ENCODE measurements at places on chromosomes 5 and 9.

- DNase-seq, result no peak
Observed at GRCh38 chr9:124066783-124067577, 55.4 kb downstream of the LHX2 start.

DNA sequence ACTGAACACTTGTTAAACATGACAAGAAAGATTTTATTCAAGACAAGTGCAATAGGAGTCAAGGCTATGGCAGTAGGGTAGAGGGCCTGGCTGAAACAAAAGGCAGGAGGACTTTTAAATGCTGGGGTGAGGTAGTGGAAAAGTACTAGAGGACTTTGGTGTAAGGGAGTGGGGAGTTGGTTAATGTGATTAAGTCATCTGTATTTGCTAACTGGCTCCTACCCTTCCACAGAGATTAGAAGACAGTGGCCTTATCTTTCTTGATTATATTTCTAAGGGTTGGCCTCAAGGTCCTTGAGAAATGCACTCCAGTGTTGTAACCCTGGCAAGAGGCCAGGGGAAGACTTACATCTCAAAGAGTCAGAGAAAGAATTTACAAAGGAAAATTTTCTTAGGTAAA is 160.2 kb upstream of the FTMT start:
- DNase-seq, result no peak

GRCh38 chr5:129112295-129112694 is 17.7 kb downstream of the ISOC1 start:
- DNase-seq, result no peak

- DNase-seq, result no peak
Observed at GRCh38 chr9:104772714-104773510, 9.0 kb downstream of the NIPSNAP3B start.

GRCh38 chr5:169945831-169946261 is 34.4 kb downstream of the INSYN2B start:
- DNase-seq, result no peak

DNA sequence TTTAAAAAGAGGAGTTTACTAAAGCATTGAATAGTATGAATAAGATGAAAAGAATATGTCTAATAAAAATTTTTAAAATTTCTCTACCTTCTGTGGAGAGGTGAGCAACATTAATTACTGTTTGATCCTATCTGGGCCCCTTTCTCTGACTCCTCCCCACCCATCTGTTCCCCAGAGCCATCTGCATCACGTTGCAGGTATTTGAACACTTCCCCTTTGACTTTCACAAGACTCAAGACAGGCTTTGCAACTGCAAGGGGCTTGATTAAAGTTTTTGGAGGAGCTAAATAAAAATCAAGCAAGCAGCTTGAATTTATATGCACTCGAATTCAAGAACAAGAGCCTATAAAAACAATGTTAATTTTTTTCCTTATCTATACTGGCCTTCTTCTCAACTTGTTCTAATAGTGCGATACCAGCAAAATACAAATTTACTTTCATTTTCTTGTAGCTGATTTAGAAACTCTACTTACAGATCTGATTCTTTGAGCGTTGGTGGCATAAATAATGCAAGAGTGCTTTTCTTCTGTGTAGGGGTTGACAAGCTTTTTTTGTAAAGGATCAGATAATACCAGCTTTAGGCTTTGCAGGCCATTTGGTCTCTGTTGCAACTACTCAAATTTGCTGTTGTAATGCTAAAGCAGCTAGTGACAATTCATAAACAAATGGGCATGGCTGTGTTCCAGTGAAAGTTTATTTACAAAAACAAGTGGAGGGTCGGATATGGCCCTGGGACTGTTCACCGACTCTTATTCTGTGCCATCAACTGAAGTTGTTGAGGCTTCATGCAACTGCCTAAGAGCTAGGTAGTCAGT is 21.2 kb downstream of the TXNDC8 start:
- no peak for DNase-seq

DNA sequence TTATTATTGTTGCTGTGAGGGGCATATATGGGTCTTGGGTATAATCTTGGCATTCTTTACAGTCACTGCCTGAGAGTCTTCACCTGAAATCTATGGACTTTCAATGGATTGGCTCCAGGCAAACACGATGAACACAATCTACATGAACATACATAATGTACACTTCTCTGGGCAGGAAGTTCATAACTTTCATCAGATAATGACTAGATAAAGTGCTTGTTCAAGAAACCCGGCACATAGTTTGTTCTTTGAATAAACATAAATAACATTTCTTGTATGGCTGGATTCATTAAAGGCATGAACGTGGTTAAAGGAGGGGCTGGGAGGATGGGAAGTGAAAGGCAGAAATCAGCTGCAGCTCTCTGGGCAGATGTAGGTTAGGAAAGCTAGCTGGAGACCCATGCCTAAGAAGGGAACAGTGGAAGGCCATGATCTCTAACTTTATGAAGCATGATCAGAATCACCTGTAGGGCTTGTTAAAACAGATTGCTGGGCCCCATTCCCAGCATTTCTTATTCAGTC is 306.9 kb upstream of the EFNA5 start:
- DNase-seq, result no peak

- DNase-seq, result no peak
Observed at GRCh38 chr5:104706600-104706999, 1144.0 kb upstream of the NUDT12 start.

- DNase-seq, result no peak
Observed at GRCh38 chr9:76592974-76593347, 134.0 kb downstream of the GCNT1 start.

DNA sequence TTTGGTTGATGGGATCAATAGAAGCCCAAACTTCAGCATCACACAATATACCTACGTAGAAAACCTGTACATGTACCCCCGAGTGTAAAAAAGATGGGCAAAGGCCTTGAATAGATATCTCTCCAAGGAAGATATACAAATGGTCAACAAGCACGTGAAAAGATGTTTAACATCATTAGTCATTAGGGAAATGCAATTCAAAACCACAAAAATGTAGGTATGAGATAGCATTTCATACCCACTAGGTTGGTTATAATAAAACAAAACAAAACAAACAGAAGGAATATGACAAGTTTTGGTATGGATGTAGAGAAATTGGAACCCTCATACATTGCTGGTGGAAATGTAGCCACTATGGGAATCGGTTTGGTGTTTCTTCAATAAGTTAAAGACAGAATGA is 33.1 kb upstream of the PPARGC1B start:
- no peak for DNase-seq

GRCh38 chr5:137619191-137619870 is 116.6 kb downstream of the KLHL3 start:
- no peak for DNase-seq

DNA sequence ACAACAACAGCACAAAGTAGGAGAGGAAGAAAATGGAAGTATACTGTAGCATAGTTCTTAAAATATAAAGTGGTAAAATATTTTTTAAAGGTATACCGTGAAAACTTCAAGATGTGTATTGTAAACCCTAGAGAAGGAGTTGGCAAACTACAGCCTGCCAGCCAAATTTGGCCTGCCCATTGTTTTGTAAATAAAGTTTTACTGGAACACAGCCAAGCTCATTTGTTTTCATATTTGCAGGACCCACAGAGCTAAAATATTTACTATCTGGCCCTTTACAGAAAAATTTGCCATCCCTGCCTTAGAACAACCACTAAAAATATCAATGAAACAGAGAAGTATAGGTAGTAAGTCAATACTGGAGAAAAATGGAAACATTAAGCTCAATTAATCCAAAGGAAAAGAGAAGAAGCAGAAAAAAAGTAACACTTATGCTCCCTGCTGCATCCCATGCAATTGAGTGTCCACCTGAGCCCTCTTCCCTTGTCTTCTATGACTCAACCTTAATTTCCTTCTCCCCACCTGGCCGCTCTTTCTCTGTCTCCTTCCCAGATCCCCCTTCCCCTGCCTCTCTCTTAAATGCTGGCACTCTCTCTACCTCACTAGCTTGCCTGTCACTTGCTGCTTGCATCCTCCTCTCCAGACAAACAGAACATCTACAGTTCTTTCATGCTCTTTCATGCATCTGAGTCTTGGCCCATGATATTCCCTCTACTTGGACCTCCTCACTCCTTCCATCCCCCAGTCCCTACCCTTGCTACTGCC is 50.6 kb upstream of the FER start:
- DNase-seq, result no peak

- no peak for DNase-seq
Observed at GRCh38 chr5:93607367-93608258, 24.6 kb downstream of the NR2F1 start.

GRCh38 chr5:155850370-155850769 is 476.6 kb upstream of the SGCD start:
- DNase-seq, result no peak

DNA sequence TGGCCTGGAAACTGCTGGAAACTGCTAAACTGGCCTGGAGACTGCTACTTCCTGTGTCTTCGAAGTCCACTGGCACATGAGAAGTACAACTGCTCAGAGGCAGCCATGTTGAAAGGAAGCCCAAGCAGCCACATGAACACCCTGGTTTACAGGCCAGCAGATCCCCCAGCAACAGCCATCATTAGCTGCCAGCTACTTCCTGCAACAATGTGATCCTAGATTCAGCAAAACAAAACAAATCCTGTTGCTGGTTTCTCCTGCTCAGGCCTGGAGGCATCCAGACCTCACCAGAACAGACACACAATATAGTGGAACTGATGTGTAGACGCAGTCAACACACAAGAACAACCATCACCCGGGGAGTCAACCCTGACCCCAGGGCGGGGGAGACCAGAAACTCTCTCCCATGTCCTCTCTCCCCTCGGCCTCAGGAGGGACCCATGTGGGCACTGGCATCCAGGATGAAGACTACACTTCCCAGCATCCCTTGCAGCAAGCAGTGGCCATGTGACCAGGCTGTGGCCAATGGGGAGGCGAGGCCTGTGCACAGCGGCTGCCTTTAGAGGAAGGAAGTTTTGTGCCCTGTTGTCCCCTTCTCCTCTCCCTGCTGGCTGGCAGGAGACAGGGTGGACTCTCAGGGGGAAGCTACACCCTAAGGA is 9.2 kb upstream of the LCN15 start:
- DNase-seq, result no peak

DNA sequence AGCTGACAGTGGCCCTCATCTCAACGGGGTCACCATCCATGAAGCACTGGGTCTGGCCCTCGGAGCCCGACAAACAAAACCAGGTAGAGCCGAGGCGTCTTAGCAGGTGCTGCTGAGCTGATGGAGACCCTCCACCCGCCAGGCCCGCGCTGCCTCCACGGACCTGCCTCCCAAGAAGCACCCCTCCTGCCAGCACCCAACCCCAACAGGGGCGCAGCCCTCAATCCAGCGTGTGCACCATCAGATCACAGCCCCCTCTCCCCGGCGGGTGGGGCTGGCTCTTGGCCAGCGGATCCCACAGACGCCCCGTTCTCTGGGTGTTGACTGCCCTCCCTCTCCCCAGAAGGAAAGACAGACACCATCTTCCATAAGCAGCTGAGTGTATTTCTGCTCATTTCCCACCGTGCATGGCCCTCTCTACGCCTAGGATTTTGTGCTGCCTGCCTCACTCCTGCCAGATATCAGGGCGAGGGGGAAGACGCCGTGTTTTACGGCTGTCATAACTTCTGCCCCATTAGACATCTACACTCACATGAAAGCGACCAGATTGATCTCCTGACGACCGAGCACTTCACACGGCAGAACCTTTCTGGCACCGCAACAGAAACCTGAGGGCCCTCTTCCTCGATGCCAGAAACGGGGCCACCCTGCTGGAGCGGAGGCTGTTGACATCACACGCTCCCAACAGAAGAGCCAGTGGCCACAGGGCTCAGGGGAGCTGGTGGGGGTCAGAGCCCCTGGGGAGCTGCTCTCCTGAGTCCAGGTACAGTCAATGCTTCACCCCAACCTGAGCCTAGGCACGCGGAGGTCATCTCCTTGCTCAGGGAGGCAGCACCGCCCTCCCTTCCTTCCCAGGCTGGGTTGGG is 12.4 kb downstream of the NACC2 start:
- no peak for DNase-seq

DNA sequence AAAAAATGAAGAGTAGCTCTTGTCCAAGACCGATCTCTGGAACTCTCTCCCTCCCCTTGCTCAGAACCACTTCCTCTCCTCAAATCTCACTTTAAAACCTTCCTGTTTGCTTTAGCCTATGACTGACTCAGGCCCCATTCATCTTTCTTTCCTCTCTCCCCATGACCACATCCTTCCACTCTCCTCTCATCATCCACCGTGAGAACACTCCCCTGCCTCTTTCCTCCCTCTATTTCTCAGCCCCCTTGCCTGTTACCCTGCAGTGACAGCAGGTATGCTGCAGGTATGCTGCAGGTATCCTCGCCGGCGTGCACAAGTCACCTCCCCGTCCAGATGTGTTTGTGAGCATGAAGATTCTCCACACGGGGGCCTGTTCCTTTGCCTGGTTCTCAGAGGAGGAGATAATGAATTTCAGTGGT is 505.3 kb downstream of the CCDC171 start:
- no peak for DNase-seq

- DNase-seq, result no peak
Observed at GRCh38 chr9:22165144-22165543, 156.0 kb upstream of the CDKN2B start.

DNA sequence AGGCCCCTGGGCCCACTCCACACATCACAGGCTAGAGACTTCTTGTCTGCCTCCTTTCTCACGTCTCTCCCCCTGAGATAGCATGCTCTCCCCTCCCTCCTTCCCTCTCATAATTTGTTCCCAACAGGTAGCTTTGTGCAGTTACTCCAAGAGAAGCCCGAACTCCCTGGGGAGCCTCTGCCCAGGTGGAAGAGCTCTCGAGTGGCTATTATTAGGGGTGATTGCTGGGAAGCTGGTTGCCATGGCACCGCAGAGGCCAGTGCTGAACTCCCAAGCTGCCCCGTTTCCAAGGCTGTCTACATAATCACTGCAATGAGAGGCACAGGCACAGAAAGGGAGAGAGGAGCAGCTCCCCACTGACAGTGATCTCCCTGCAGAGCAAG is 104.7 kb upstream of the GPR151 start:
- no peak for DNase-seq

DNA sequence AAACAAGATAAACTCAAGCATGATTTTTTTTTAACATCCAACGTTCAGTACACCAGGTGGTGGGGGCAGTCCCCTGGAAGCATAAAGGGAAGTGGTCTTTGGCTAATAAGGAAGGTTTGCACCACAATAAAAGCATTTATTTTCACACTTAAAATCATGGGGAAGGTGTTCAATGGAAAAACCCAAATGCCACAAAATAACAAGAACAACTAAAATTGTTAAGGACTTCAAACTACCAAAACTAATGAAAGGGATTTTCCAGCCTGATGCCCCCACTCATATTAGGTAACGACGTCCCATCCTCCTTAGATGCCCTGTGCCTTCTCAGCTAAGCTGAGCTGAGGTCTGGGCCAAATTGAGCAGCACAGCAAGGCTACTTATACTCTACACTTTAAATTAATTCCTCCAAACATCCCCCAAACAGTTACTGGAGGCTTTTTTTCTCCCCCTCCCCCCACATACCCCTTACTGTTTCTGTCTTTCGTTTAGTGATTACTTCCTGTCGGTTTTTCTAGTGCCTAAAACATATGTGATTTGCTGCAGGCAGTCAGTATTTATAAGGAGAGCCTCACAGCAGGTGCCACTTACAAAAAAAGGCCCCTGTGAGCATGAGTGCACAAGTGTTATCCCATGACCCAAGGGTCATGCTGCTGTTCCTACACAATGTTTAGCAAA is 259.7 kb upstream of the ZNF608 start:
- DNase-seq, result no peak

Data from stimulated activated CD4-positive, alpha-beta T cell treated with anti-CD3 and anti-CD28 coated beads, Interleukin-2, amount 100 ng/mL, for 48 hours (primary cell).